Stimulated activated CD8-positive, alpha-beta memory T cell treated with anti-CD3 and anti-CD28 coated beads, Interleukin-12 subunit alpha, Interleukin-12 subunit beta, amount 100 ng/mL, for 4 hours (primary cell): ENCODE measurements at places on chromosomes 16 and 17.
A peak's percentile ranks its signal among the peaks of the same experiment; 100 is the strongest.

DNA sequence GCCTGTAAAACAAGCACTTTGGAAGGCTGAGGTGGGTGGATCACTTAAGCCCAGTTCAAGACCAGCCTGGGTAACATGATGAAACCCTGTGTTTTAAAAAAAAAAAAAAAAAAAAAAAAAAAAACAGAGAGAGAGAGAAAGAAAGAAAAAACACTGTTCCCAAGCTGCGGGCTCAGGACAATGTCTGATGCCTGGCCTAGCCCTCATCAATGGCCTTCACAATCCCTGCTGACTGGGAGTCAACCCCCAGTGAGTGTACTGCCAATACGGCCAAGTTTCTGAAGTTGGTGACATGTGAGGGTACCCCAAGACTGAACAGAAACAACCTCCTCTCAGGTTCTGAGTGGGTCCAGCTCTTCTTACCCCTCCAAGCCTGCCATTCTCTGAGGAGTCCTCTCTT, 116.5 kb downstream of the ZNF778 start:
- DNase-seq: no peak

GRCh38 chr17:65066901-65067300, 10.4 kb upstream of the GNA13 start:
- no peak for DNase-seq

GRCh38 chr16:13543850-13544249, 376.1 kb upstream of the ERCC4 start:
- DNase-seq: no peak

GRCh38 chr17:56160422-56160821, 7.1 kb downstream of the ANKFN1 start:
- no peak for DNase-seq

DNA sequence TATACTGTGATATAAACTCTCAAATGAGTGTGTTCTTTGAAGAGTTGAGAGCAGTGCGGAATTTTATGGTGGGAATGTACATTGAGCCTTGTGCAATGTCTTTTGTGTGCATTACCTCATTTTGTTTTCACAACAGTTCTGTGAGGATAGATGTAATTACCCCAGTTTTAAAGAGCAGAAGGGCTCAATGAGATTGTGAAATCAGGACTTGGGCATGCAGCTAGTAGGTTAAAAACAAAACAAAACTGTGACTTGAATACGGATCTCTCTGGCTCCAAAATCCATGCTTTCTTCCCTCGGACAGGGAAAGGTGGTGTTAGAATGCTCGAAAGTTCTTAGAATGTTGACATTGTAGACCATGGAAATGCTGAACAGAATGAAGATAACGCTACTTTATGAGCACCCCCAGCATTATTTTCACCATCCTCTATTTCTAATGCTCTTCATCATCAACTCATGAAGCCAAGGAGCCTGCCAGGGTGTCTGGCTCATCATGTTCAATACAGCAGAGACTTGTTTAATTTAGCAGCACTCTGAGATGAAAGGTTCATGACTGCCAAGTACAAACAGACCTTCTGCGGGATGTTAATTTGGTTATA, 17.1 kb downstream of the MRTFB start:
- no peak for DNase-seq

GRCh38 chr16:1958715-1959268, 546 bp upstream of the NDUFB10 start:
- no peak for DNase-seq

GRCh38 chr17:61464130-61464842, 12.1 kb downstream of the TBX4 start:
- no peak for DNase-seq

- DNase-seq: no peak
These were observed 7.3 kb upstream of the BLMH start for GRCh38 chr17:30299000-30299399.

GRCh38 chr16:46712911-46713310, 23.5 kb downstream of the ORC6 start:
- no peak for DNase-seq

- peak; percentile 83 for DNase-seq
These were observed at the start of gene DCAKD for GRCh38 chr17:45051060-45051719. DCAKD (minus strand) TSS chr17:45051632; CDS start chr17:45034885, 16,747 bp downstream.

DNA sequence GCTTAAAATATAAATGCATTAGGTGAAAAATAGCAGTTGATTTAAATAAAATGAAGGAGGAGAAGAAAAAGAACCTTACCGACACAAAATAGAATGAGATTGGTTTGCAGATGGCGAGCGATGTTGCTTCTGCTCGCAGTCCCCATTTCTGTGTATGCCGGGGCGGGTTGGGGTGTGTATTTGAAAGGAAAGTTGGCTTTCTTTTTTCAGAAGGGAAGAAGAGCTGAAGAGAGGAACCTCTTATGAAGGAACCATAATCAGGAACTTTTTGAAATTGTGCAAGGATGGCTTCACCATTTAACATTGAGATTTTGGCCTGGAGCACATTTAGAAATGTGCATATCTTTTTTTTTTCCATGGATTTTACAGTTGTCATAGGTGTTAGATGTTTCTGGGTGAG, at the start of gene IGSF6:
Gene IGSF6 (minus strand): TSS at position 156 of the 400 bp plus-strand sequence. CDS start 10 bp downstream, at position 146.
- no peak for DNase-seq

- no peak for DNase-seq
These were observed 690 bp downstream of the RHOT1 start for GRCh38 chr17:32142857-32143526.

GRCh38 chr16:58225965-58226602, 28.2 kb upstream of the CSNK2A2 start:
- no peak for DNase-seq

DNA sequence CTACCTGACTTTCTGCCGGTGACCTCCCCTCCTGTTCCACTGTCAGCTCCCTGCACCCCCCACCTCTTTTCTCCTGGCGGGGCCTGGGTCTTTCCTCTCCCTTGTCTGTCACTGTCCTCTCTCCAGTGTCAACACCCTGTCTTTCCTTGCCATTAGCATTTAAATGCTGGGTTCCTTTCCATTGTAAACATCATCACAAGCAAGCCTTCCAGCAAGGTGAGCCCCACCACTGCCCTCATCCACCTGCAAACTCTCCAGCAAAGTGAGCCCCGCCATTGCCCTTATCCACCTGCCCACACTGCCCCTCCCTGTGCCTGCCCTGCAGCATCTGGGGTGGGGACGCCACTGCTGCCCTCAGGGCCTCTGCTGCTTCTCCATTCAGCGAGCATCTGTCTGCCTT, 195.0 kb downstream of the ENGASE start:
- DNase-seq: no peak

GRCh38 chr16:26070302-26071100, 378.7 kb downstream of the HS3ST4 start:
- DNase-seq: no peak

DNA sequence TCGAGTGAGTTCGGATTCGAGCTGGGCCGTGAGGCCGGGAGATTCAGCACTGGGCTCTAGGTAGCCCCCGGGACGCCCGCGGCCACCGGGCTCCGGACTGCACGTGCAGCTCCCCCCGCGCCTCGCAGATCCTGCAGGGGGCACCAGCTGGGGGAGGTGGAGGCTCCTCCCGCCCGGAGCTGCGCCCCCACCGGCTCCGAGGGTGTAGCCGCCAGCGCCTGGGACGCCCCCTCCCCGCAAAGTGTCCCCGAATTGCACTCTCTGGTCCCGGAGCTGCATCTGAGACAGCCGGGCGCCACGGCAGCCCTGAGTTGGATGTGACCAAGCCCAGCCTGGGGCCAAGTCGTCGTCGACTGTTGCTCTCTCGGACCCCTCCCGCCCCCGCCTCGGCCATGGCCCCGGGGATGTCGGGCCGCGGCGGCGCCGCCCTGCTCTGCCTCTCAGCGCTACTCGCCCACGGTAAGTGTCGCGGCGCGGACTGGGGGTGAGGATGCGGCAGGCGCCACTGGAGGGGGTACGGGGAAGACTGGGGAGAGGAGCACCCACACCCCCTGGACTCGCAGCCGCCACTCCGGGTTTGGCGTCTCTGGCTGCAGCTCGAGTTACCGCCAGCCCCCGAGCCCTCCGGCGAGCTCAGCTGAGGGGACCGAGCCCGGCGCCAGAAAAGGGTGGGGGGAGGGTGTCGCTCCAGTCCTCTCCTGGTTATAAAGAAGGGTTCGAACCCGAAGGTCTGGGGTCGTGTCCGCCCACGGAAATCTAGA, 1.5 kb downstream of the TMEM132E start:
- DNase-seq: no peak

- DNase-seq: no peak
These were observed 2.9 kb upstream of the CARMIL2 start for GRCh38 chr16:67641779-67642708.

DNA sequence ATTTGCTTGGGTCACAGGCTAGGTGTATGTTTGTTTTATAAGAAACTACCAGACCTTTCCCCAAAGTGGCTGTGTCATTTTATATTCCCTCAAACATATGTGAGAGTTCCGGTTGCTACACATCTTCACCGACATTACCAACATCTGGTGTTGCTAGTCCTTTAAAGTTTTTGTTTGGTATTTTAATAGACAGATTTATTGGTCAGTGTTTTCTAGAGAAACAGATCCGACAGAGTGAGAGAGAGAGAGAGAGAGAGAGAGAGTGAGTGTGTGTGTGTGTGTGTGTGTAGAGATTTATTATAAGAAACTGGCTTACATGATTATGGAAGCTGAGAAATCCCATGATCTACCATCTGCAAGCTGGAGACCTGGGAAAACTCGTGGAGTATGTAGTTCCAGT, 31.0 kb downstream of the LDHD start:
- DNase-seq: no peak
